ENCODE measurements at places on chromosomes 5 and 9. TPM values are rescaled to one million over a fixed set of nuclear protein-coding genes. Genes with fewer than 3 reads are reported as not detected.

The PTPRD gene
- 9.6 TPM for total RNA-seq

The CTNND2 gene
- total RNA-seq, result 0.18 TPM

The HCN1 gene
- total RNA-seq, result not detected

The BTNL9 gene
- total RNA-seq, result 1.3 TPM

The CD180 gene
- 0.43 TPM for total RNA-seq

The PROB1 gene
- total RNA-seq, result 0.17 TPM

The ZFYVE16 gene
- 9.0 TPM for total RNA-seq

The CDH10 gene
- total RNA-seq, result 0.06 TPM

The NOXA1 gene
- 0.10 TPM for total RNA-seq

DNA sequence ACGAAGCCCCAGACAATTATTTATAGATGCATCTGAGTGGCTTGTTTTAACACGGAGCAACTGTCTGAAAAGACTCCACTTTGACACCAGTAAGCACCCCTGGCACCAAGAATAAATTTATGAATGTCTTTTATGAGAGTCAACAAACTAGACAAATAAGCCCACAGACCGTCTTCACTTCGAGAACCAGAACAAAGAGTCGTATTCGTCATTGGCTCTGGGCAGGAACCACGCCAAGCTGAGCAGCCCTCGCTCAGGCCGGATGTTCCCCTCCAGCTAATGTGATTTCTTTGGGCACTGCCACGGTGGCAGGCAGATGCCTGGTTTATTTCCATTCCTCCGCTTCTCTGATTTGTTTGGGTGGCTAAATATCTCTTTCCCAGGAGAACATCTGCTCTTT lies 91.9 kb upstream of the STC2 start:
- no peak for DNase-seq

DNA sequence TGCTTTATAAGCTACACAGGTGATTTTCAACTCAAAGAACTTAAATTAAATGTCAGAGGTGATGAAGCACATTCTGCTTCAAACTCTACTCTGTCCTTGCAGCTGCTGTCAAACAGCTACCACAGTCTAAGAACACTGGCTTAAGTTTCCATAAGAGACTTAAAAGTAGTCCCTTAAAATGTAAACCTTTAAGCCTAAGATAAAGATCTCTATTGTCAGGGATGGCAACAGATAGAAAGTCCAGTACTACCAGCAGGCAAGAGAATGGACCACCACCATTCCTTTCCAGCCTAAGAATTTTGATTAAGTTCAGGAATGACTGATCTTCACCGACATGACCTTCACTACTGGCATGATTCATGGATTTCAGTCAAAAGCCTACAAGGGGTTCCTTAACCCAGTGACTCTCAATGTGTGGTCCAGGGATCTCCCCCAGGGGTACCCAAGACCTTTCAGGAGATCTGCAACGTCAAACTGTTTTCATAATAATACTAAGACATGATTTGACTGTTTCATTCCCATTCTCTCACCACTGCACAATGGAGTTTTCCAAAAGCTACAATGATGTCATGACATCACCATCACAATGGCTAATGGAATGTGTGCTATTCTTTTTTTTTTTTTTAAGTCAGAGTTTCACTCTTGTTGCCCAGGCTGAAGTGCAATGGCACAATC lies 41.1 kb upstream of the PLPP6 start:
- DNase-seq, result no peak

DNA sequence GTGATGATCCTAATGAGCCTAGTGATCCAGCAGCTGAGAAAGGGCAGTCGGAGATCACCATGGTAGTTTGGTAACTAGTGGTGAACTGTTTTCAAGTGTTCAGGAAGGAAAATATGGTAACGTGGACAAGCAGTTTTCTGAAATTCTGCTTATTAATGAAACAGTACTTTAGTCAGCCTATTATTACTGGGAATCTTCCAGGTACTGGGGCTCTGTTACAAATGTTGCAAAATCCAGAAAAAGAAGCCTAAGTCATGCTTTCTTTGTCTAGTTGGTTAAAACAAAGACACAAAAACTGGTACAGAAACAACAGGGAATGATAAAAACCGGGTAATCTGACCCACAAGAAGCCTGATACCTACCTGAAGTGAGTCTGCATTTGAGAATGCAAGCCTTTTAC lies 18.2 kb downstream of the TTC23L start:
- DNase-seq, result no peak

- no peak for DNase-seq
Observed at GRCh38 chr5:76863001-76863400, 13.2 kb downstream of the S100Z start.

DNA sequence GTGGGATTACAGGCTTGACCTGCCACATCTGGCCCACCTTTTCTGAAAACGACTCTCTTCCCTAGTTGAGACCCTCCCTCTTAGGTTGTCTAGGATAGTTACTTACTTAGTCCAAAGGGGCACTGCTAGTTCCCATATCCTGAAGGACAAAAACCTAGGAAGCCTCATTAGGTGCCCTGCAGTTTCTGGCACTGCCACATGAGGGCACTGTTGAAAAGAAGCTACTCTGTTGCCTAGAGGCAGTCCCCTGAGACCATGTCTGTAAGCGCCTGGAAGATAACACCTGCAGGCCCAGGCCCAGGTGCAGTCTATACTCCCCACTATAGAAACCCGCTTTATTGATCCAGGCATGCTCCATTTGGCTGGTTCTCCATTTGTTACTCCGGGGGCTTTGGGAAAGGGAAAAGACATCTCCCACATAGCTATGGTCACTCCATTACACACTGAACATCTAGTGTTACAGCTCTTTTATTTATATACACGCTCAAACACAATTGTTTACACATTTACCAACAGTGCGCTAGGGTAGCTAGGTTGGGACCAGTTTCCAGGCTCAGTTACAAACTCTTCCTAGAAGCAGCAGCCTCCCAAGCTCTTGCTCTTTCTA lies 73.4 kb upstream of the PPARGC1B start:
- peak; percentile 43 for DNase-seq

- no peak for DNase-seq
Observed at GRCh38 chr9:126677188-126678084, 63.7 kb downstream of the LMX1B start.

GRCh38 chr5:60521376-60522291 lies 178.3 kb downstream of the DEPDC1B start:
- no peak for DNase-seq

- DNase-seq, result no peak
Observed at GRCh38 chr9:120431268-120431667, 148.7 kb downstream of the CDK5RAP2 start.

DNA sequence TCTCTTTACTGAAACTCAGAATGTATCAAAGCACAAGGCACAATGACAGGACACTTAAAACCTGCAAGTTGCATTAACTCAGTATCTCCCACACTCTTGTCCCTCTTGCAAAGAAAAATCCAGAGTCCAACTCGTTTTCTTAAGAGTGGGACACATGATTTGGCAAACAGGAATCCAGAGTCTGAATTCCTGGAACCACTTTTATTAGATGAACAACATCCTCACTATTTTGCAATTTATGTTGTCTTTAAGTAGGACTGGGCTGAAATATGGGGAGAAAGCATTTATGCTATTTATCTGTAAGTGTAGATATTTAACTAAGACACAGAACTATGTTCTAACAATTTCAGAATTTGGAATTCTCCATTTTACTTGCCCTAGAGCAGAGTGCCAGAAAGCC lies 69.1 kb downstream of the ABCA1 start:
- DNase-seq, result no peak

GRCh38 chr5:170757669-170758068 lies 25.9 kb upstream of the GABRP start:
- DNase-seq, result no peak

DNA sequence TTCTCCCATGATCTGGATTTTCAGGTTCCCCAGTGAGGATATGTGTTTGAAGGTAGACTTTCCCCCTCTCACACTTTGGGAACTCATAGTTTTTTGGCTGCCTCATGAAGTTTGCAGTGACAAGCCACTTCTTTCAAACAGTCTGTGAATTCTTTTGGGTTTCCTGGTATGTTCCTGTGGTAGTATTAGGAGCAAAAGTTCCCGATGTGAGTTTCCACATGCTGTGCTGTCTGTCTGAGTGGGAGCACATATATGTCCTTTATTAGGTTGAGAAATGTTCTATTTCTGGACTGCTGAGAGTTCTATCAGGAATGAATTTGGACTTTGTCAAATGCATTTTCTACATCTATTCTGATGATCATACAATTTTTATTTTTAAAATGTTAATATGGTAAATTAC lies 273.2 kb upstream of the TARS1 start:
- DNase-seq, result no peak

DNA sequence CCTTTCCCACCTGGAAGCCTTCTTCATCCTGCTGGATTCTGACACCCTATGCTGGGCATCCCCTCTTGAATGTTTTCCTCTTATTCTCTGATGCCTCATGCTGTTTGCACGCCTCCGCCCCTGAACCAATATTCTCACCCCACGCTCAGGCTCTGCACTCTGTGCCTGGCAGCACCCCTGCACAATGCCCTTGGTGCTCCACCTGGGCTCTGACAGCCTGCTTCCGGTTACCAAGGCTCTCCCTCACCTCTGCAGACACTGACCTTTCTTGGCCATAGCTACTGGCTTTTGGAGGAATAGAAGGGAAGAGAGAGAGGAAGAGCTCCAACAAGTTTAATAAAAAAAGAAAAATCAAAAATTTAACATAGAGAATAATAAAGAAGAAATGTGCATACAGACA lies 108.7 kb upstream of the SHB start:
- DNase-seq, result no peak

DNA sequence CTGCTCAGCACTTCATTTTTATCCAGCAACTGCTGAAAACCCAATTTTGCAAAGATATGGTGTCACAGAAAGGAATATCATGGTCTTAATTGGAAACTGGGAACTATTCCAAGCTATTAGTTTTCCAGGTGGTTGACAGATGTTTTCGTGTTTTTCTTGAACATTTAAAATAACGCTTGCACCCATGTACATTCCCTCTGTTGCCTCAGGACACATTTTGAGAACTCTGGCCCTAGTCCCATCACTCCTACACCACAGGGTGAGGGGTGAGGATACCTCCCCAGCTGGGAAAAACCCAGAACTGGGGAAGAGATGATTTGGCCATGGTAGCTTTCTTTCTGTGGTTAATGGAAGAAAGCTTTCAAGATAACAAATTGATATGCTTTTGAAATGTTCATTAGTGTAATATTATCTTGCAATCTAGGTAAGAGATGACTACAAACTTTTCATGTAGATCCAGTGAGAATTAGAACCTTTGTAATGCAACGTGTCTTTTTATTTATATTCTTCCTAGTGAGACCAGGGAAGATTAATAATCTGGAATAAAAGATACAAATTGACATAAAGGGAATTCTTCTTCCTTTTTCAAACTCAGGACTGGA lies 627.0 kb downstream of the RAB3C start:
- no peak for DNase-seq

DNA sequence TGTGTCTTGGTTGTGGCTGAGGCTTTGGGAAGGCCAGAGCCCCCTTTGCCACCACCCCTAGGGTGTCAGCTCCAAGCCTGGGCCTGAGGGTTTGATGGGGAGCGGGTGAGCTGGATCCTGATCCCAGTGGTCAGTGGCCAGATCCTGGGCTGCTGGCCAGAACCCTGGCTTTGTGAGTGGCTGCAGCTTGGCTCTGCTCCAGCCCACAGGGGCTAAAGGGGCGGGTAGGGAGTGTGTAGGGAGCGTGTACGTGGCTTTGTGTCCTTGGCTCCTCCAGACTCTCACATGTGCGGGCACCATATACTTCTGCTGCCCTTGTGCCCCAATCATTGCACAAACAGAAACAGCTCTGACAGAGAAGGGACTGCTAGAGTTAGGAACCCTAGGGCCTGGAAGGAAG lies 1.2 kb upstream of the IL11RA start:
- DNase-seq, result no peak

- DNase-seq, result no peak
Observed at GRCh38 chr5:54411176-54411575, 44.3 kb upstream of the HSPB3 start.

GRCh38 chr5:41797662-41798061 lies 72.6 kb downstream of the OXCT1 start:
- no peak for DNase-seq

- no peak for DNase-seq
Observed at GRCh38 chr9:5872511-5872910, 18.2 kb upstream of the MLANA start.

- DNase-seq, result no peak
Observed at GRCh38 chr5:72673623-72674022, 142.8 kb upstream of the TNPO1 start.

- no peak for DNase-seq
Observed at GRCh38 chr9:109477258-109478050, 20.7 kb downstream of the PTPN3 start.

DNA sequence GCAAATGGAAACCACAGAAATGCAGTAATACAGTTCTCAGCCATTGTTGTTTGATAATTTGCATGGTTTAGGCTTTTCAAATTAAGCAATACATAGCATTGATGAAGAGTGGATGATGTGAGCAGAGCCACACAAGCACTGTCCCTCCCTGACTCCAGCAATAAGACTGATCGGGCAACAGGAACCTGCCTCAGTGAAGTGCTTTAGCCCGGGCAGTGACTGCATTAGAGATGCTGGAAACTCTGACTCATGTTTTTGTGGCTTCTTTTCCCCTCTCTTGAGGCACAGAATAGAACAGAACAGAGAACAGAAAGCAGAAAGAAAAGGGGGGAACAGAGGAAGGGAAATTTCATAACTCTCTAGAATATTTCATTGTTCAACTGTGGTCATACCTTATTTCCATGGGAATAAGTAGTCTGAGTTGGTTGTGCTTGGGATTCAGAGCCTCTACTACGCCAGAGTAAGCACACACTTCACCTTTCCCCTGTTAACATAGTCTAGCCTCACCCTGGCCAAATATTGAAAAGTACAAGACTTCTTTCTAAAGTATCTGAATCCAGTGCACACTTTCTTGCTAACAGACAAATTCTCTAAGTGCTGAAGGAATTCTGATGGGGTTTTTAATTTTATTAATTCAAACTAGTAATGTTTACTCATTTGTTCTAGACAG lies 164.8 kb upstream of the VCAN start:
- peak; percentile 88 for DNase-seq

GRCh38 chr9:21454149-21454548 lies 13.9 kb downstream of the IFNA1 start:
- DNase-seq, result peak; percentile 72

DNA sequence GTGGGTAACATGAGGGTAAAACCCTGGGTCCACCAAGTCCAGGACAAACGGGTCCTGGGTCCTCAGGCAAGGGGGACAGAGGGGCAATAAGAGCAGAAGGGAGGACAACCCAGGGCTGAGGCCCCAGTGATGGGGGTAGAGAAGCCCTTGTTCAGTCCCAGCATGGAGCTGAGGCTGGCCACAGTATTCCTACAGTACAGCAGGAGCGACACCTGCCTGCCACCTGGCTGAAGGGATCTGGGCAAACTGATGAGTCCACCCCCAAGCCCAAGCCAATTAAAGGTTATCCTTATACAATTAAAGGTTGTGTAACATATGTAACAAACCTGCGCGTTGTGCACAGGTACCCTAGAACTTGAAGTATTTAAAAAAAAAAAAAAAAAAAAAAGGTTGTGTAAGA lies 97.7 kb upstream of the LRRTM2 start:
- no peak for DNase-seq

- no peak for DNase-seq
Observed at GRCh38 chr9:128550226-128550625, 2.2 kb upstream of the SPTAN1 start.
